Neural crest cell (in vitro differentiated cells): ENCODE measurements at places on chromosomes 5 and 9. TPM values are rescaled to one million over a fixed set of nuclear protein-coding genes. Genes with fewer than 3 reads are reported as not detected.

Gene SOWAHA
- total RNA-seq: not detected in 2 replicates

Gene HMMR
- 38.5 and 44.4 TPM in 2 replicates for total RNA-seq

Gene TMEM252
- not detected in 2 replicates for total RNA-seq

Gene KIF24
- total RNA-seq: 12.3 and 13.8 TPM in 2 replicates

Gene CMBL
- 22.2 and 24.0 TPM in 2 replicates for total RNA-seq

DNA sequence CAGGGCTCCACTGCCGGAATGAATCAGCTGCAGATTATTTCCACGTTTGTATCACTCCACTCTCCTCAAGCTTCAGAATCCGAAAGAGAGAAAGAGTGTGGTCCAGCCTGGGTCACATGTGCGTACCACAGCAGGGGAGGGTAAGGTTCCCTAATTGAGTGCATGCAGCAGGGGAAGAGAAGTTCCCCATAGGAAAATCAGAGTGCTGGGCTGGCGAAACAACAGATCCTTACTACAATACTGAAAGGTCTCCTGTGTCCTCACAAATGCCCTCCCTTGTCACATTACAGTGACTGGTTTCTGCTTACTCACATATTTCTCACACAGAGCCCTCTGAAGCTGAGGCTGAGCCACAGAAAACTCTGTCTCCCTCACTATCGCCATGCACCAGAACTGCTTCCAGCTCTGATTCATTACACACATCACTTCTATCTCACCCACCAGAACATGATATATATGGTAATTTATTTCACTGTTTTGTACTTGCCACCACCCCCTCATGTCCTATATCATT, 532.2 kb upstream of the TUSC1 start:
- DNase-seq: no peak
- H3K4me3 ChIP-seq: no peak overlapping the region
- no peaks in the 10 kb centered on the region for H3K27me3 ChIP-seq

DNA sequence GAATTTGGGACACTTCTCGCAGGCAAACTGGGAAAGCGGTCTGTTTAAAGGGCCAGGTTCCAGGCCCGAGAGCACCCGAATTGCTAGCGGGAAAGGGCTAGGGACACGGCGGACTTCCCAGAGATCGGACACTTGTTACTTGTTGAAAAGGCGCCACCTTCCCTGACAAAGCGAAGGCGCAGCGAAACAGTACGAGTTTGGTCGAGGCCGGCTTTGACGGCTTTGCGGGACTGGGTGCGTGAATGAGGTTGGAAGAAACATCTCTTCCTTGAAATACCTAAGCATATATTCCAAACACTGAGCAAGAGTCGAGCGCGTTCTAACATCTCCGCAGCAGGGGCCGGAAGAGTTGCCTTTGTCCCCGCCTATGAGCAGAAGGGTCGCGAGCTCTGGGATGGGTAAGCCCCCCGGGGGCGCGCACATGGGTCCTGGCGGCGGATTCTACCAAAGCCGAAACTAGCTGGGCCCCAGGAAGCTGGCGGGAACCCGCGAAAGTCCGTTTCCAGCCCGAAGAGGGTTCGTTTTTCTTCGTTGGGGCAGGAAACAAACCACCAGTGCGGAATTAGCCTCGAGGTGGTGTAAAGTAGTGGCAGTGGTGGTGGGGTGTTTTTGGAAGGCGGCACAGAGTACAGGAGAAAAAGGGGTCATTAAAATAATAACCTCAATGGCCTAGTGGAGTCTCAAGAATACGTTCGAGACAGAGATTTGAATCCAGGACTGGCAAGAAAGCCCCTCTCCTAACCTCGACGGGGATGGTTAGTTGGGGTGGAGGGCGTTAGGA, 1.5 kb downstream of the GDNF start:
- DNase-seq: peak; percentile 37
- H3K36me3 ChIP-seq: no peaks in the 10 kb centered on the region
- peak overlapping the region; percentile 84 for H3K4me3 ChIP-seq

DNA sequence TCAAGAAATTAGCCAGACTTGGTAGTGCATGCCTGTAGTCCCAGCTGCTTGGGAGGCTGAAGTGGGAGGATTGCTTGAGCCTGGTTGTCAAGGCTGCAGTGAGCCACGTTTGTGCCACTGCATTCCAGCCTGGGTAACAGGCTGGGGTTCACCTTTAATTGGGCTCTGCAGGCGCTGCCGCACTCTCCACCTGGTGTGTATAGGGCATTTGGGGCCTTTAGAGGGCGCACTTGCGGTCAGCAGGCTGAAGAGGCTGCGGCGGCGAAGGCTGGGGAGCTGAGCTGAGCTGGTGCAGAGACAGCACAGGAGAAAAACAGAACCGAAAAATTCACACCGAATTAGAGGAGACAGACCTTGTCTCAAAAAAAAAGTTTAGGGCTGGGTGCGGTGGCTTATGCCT, 31.2 kb downstream of the CDK7 start:
- no peak for DNase-seq
- H3K36me3 ChIP-seq: peaks cover 3% of the 10 kb centered on the region
- H3K4me1 ChIP-seq: no peaks in the 10 kb centered on the region
- H3K27ac ChIP-seq: no peak overlapping the region

DNA sequence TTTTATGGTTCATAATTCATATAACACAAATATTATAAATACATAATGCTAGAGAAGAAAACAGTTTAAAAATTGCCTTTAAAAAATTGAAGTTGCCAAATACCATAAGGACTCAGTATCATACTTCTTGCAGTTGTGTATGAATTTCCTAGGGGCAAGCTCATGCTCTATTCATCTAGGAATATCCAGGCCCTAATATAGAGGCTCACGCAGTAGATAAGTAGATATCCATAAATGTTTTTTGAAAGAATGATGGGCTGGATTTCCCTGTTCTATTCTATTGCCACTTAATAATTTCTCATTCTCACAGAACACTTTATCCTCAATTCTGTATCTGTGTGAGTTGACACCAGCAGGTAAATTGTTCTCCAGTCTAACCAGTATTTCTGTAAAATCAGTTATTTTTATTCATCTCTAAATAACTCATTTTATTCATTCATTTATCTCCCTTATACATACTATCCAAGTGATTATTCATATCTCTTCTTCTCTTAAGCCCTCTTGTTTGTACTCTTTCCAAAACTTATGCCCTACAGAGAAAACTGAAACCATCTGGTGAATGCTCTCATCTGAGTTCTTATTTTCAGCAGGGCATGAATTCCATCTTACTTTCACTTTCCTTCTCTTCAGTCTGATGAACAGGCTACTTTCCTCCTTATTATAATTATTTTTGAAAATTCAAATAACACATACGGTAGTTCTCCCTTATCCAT, 97.1 kb downstream of the SLC44A1 start:
- no peak for DNase-seq
- no peak overlapping the region for H3K4me3 ChIP-seq
- peaks cover 8% of the 10 kb centered on the region for H3K4me1 ChIP-seq
- no peaks in the 10 kb centered on the region for H3K27me3 ChIP-seq
- no peaks in the 10 kb centered on the region for H3K36me3 ChIP-seq

GRCh38 chr5:63401436-63402046, 560.7 kb downstream of the HTR1A start:
- peak; percentile 72 for DNase-seq
- H3K4me3 ChIP-seq: no peak overlapping the region
- no peaks in the 10 kb centered on the region for H3K4me1 ChIP-seq
- H3K27me3 ChIP-seq: peaks cover 13% of the 10 kb centered on the region
- H3K27ac ChIP-seq: no peak overlapping the region

DNA sequence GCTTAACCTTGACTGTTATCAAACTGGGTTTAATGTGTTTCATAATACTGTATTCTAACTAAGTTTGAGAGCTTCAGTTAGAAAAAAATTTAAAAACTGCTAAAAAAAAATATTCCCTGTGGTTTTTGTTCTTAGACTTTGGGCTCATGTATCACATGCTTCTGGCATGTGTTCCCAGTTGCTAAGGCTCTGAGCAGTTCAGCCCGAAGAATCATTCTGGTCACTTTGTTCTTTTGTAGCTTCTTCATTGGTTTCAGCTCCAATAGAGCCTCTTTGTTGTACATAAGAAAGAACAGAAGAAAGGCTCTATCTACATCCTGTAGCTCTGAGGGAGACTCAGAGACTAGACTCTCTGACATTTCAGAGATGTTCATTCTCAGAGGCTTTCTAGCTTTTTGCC, 25.6 kb downstream of the KCNN2 start:
- no peaks in the 10 kb centered on the region for H3K36me3 ChIP-seq
- H3K27me3 ChIP-seq: no peaks in the 10 kb centered on the region
- peaks cover 45% of the 10 kb centered on the region for H3K4me1 ChIP-seq

DNA sequence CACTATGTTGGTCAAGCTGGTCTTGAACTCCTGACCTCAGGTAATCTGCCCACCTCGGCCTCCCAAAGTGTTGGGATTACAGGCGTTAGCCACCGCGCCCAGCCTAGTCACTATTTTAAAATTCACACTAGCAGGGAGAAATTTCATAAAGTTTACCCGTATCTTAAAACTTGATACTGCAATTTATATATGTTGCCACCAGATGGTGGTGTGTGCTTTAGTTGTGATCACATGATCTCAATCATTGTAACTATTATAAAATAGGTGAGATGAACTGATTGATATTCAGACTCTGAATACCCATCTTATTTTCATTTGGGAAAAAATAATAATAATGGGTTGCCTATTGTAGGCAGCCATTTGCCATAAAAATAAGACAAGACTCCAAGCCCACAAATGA, 1330.4 kb upstream of the WWC1 start:
- H3K27me3 ChIP-seq: no peaks in the 10 kb centered on the region
- no peak overlapping the region for H3K4me3 ChIP-seq
- no peak for DNase-seq
- no peaks in the 10 kb centered on the region for H3K36me3 ChIP-seq
- H3K27ac ChIP-seq: no peak overlapping the region

GRCh38 chr9:108270051-108270450, 585.7 kb downstream of the ACTL7B start:
- no peak overlapping the region for H3K4me3 ChIP-seq
- H3K4me1 ChIP-seq: peaks cover 17% of the 10 kb centered on the region
- H3K36me3 ChIP-seq: no peaks in the 10 kb centered on the region
- H3K27me3 ChIP-seq: peaks cover 2% of the 10 kb centered on the region
- DNase-seq: no peak

DNA sequence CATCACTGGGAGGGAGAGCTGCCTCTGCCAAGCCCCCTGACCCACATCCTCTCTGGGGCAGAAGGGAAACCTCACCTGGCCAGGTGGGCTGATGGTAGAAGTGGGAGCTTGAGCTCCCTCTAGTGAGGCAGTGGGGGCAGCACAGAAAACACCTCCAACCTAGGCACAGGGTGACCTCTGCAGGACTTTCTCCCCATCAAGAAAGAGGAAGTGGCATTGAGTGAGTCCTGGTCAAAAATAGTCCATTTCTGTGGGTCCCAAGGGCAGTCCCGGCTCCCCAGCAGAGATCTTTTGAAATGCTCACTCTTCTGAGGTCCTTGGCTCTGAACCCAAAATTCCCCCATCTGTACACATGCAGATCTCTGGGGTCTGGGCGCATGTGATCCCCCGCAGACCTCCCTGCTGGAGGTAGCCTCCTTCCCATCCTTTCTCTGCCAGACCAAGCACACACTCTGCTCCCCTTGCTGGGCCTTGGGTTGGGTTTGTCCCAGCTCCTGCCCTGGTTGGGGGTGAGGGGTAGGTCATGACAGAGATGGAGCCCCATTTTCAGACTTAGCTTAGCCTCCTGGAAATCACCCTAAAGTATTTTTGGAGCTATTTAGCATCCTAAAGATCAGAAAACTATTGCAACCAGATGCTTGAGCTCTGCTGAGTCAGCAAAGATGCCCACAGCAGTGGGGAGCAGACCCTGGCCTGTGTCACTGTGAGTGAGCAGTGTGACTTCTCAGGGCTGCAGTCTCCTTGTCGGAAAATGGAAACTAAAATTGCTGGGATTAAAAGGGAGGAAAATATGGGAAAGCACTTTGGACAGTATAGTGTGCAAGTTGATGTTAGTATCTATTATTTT, 41.6 kb upstream of the LCP2 start:
- no peak overlapping the region for H3K27ac ChIP-seq
- peaks cover 12% of the 10 kb centered on the region for H3K4me1 ChIP-seq
- no peak overlapping the region for H3K4me3 ChIP-seq
- H3K27me3 ChIP-seq: no peaks in the 10 kb centered on the region
- H3K36me3 ChIP-seq: peaks cover 3% of the 10 kb centered on the region
